ENCODE measurements at places on chromosomes 6 and 20. TPM values are rescaled to one million over a fixed set of nuclear protein-coding genes. Genes with fewer than 3 reads are reported as not detected.

Gene RNF182
- polyA plus RNA-seq: 4.3 TPM

Gene ID4
- 46.3 TPM for polyA plus RNA-seq

Gene DLL1
- polyA plus RNA-seq: 13.7 TPM

Gene PRSS35
- 77.3 TPM for polyA plus RNA-seq

DNA sequence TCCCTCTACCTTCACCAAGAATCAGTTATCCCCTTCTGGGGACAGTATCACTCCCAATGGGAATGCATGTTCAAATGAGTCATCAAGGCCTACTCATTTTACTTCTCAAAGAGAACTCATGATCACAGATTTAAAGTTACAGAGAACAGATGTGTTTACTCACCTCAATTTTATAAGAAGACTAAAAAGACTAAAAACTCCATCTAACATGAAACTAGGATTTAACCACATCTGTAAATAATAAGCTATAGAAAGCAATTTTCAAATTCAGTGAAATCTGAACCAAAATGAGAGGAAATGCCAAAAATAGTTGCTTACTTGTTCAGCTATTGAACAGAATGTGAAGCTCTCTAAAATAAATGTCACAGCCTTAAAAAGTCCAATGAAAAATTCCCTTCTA is 300.1 kb upstream of the KCNQ5 start:
- no peak for DNase-seq

- no peak for DNase-seq
These were observed 184.9 kb upstream of the TENT5A start for GRCh38 chr6:81937296-81937937.

GRCh38 chr20:53428996-53429395 is 164.6 kb downstream of the ZNF217 start:
- DNase-seq: no peak

DNA sequence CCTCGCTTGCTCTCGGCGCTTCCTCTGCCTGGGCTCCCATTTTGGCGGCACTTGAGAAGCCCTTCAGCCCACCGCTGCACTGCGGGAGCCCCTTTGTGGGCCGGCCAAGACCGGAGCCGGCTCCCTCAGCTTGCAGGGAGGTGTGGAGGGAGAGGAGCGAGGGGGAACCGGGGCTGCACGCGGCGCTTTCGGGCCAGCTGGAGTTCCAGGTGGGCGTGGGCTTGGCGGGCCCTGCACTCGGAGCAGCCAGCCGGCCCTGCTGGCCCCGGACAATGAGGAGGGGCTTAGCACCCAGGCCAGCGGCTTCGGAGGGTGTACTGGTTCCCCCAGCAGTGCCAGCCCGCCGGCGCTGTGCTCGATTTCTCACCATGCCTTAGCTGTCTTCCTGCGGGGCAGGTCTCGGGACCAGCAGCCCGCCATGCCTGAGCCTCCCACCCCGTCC is 10.2 kb upstream of the SRPK1 start:
- DNase-seq: no peak

- no peak for DNase-seq
These were observed 83.7 kb downstream of the FILIP1 start for GRCh38 chr6:75409928-75410327.

All from right lung (tissue), 10 donors.